MM.1S (cell line): ENCODE measurements at places on chromosomes 5 and 9.

GRCh38 chr5:138468133-138468965, 3.1 kb downstream of the EGR1 start:
- no peak for DNase-seq

- DNase-seq, result peak; percentile 24
These were observed 239.7 kb downstream of the MLLT3 start for GRCh38 chr9:20382460-20383071.

GRCh38 chr5:93071710-93072109, 509.3 kb downstream of the NR2F1-AS1 start:
- DNase-seq, result no peak

GRCh38 chr5:66680221-66680620, 84.0 kb downstream of the MAST4 start:
- no peak for DNase-seq

GRCh38 chr9:127803507-127804352, 1.0 kb downstream of the FPGS start:
- peak; percentile 51 for DNase-seq

DNA sequence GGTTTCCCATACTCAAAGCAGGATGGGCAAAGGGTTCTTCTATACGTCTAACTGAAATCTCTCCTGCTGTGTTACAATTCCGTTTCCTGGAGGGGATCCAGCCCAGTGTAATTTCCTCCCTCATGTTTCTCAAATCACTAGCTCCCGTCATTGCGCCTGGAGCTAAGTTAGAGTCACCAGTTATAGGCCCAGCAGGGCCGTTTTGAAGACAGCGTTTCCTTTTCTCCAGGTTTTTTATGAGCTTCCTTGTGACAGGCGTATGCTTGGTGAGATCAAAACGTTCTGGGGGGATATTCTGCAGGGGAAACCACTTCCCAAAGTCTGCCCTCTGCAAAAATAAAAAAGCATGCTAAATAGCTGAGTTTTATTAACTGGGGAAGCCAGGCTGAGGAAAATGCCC, 53.0 kb upstream of the WWC1 start:
- DNase-seq, result no peak

DNA sequence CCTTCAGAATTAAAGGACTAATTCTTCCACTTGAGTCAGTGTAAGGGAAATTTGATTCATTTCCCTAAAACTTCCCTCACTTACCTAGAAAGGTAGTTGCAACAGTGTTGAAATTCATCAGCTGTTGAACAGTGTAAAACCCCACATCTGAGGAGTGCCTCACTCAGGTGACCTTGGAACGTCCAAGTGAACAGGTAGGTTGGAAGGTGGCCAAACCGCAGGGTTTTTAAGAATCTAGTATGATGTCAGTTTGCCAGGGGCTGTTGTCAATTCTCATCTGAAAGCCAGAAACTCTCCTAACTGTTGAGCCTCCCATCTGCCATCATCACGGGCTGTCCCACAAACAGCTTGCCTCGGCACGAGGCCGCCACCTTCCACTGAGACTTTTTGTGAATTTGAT, 105.7 kb downstream of the TMEM174 start:
- DNase-seq, result no peak

GRCh38 chr9:82363682-82364081, 375.1 kb downstream of the SPATA31D1 start:
- no peak for DNase-seq

- DNase-seq, result no peak
These were observed 238.3 kb upstream of the MVB12B start for GRCh38 chr9:126088336-126088735.

GRCh38 chr5:123350742-123351141, 72.5 kb downstream of the CEP120 start:
- DNase-seq, result no peak

- no peak for DNase-seq
These were observed 19.8 kb downstream of the EXOSC2 start for GRCh38 chr9:130713286-130713960.

DNA sequence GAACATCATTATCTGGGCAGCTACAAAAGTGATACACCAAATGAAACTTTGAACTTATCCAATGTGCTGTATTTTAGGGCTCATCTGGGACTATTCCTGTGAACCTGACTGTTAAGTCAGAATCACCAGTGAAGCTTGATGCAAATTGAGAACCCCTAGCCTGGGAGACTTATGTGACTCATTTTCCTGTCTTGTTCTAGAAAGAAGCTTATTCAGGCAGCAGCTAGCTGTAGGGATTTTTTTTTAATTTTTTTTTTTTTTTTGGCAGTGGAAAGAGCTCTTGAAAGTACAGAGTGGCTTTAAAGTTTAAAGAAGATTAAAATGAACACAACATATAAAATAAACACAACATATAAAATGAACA, 81.1 kb upstream of the TNFAIP8 start:
- peak; percentile 30 for DNase-seq

- DNase-seq, result no peak
These were observed 545 bp downstream of the CDKN2B-AS1 start for GRCh38 chr9:21995006-21995665.

DNA sequence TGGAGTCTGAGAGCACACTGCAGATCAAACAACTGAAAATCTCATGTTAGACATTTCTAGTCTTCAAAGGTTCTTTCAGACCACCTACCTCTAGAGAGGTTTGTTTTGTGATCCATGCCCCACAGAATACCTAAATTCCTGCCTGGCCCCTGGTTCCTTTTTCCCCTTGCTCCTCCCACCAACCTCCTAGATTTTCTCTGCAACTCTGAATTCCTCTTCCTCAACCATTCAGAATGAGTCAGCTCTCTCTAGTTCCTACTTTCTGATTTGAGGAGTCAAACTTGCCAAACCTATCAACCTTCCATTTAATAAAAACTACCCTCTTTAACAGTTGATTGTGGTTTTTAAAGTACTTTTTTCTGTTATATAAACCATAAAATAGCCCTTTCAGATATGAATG, 83.2 kb upstream of the ZNF462 start:
- DNase-seq, result no peak

GRCh38 chr9:4293293-4293941, 6.5 kb downstream of the GLIS3 start:
- DNase-seq, result no peak
